Pulmonary artery endothelial cell (primary cell): ENCODE measurements at places on chromosomes 11 and 22. TPM values are rescaled to one million over a fixed set of nuclear protein-coding genes. Genes with fewer than 3 reads are reported as not detected.

- DNase-seq = no peak
Measured at GRCh38 chr22:21666786-21667185, 974 bp downstream of the PPIL2 start.

- no peak for DNase-seq
Measured at GRCh38 chr11:77172666-77172982, 44.6 kb downstream of the MYO7A start.

DNA sequence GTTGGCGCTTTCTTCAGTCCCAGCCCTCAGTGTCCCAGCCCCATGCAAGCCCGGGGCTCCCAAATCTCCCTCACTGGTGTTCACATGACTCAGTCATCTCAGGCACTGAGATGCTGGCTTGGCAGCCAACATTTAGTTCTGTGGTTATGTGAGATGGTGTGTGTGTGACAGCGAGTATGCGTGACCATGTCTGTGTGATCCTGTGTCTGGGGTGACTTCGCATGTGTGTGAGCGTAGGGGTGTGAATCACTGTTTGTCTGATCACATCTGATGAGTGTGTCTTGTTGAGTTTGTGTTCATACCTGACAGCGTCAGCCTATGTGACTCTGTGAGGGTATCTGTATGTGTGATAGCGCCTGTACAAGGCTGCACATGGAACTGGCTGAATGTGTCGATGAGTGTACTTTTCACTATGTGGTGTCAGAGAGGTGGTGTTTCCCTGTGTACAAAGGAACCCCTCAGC, 16.2 kb downstream of the CREB3L1 start:
- DNase-seq = no peak

DNA sequence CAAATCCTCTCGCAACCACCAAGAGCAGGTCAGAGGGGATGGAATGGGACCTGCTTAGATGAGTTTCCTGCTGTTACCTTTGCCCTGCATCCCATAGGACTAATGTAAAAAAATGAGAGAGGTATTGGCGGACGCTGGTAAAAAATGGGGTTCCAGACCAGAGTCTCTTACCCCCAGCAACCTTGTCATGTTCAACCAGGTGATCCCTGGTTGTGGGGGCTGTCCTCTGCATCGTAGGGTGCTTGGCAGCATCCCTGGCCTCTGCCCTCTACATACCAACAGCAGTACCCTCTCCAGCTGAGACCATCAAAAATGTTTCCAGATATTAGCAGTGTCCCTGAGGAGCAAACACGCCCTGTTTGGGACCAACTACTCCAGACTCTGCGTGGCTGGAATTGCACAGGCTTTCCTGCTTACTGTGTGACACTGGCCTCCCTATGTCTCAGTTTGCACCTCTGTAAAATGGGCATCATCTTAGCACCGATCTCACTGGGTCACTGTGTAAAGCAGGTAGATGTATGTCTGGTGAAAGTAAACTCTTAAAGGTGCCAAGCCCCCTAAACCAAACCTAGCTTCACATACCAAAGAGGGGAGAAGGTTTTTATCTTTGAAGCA, 1.5 kb downstream of the APOL6 start:
- no peak for DNase-seq

DNA sequence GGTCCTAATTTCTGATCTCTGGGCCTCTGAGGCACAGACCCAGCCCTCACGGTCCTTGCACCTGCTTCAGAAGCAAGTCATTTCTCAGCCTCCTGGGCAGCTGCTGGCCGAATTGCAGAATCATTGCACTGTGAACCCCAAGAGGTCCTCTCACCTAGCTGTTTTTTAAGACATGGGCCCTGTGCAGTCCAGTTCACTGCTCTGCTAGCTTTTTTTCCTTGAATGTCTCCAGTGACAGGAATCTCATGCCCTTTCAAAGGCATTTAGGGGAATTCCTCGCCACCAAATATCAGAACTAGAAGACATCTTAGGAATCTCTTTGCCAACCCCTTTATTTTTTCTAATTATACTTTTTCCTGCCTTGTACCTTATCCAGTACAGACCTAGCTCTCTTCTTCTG, 35.6 kb upstream of the TP53I11 start:
- DNase-seq = no peak

DNA sequence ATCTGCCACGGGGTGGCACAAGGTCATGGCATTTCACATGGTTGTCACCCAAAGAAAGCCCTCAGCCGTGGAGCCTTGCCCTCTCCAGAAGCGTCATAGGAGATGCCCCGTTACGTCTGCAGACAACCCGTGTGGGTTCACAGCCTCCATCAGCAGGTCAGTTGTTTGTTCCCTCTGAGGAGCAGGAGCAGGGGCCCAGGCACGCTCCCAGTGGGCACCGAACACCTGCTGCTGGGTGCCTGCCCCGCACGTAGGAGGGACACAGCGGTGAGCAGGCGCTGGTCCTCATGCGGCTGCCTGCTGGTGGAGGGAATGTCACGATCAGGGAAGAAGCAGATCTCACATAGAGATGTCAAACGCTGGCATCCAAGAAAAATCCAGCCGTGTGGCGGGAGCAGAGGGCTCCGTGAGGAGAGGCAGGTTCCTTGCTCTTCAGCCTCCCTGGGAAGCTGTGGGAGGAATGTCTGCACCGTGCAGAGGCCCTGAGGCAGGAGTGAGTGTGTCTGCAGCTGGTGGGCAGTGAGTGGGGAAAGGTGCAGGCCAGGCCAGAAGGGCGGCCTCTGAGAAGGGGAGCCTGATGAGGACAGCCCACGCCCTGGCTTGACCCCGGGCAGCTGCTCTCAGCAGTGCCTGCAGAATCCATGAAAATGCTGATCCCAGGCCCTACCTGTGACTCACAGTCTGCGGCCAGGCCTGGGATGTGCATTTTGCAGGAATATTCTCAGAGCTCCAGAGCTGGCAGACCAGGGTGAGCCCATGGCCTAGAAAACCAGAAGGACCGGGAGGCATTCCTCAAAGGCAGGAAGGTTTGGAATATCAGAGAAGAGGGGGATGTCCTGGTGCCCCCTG, 36.4 kb upstream of the TH start:
- no peak for DNase-seq

NELL1 gene
- total RNA-seq = not detected in 2 replicates

DNA sequence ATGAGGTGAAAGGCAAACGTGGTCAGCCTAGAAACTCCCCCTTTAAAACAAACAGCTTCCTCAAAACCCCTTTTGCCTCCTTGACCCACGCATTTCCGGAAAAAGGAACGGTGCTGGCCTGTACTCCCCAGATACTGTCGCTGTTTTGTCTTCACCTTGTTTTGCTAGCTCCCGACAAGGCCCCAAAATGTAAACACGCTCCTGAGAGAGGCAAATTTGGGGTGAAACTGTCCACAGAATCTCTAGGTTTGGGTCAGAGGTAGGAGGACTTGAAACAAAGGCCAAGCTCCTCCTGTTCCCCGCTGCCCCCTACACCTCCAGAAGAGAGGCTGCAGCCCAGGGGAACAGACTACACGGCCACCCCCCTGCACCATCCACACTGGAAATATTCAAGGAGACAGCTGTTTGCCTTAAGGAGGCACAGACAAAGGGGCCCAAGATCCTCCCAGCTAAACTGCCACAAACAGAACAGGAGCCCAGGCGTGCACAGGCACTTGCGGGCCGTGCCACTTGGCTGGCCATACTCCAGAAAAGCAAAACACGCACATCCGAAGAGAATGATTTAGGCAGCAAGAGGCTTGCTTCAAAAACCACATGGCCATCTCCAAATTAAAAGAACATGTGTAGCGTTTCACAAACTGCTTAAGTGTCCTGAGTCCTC, 160.5 kb upstream of the GRK3 start:
- no peak for DNase-seq

RFPL3 gene
- not detected in 2 replicates for total RNA-seq
